ENCODE measurements at places on chromosomes 2 and 18. TPM values are rescaled to one million over a fixed set of nuclear protein-coding genes. Genes with fewer than 3 reads are reported as not detected.
A peak's percentile ranks its signal among the peaks of the same experiment; 100 is the strongest.

GRCh38 chr2:226030788-226031646, 631.5 kb downstream of the NYAP2 start:
- H3K4me1 ChIP-seq, result peaks cover 6% of the 10 kb centered on the region
- DNase-seq, result peak; percentile 69
- no peaks in the 10 kb centered on the region for H3K36me3 ChIP-seq
- peak overlapping the region; percentile 89 for H3K27ac ChIP-seq
- peak overlapping the region; percentile 52 for H3K4me3 ChIP-seq
- no peaks in the 10 kb centered on the region for H3K27me3 ChIP-seq

- H3K36me3 ChIP-seq, result no peaks in the 10 kb centered on the region
- H3K4me1 ChIP-seq, result no peaks in the 10 kb centered on the region
- H3K4me3 ChIP-seq, result no peak overlapping the region
- H3K27ac ChIP-seq, result no peak overlapping the region
Observed at GRCh38 chr2:226845386-226846116, 9.7 kb downstream of the RHBDD1 start.

DNA sequence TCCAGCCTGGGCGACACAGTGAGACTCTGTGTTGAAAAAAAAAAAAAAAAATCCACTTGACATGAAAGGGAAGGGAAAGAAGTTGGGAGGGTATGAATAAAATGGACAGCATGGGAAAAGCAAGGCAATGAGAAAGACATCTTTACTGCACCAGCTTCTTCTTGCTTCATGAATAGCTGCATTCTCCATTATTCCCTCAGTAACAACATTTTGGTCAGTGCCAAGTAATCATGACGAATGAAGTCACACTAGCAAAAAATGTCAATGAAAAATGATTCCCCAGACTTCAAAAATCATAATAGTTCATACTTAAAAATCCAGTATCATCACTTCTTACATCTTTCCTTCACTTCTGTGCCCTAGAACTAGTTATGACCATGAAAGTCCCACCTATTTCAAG, 30.4 kb downstream of the ADAM17 start:
- no peaks in the 10 kb centered on the region for H3K27me3 ChIP-seq
- H3K36me3 ChIP-seq, result peaks cover 25% of the 10 kb centered on the region
- no peak overlapping the region for H3K27ac ChIP-seq
- no peaks in the 10 kb centered on the region for H3K4me1 ChIP-seq

GRCh38 chr18:9517869-9518268, 42.6 kb downstream of the RALBP1 start:
- no peak for DNase-seq
- H3K36me3 ChIP-seq, result peaks cover 4% of the 10 kb centered on the region
- H3K27me3 ChIP-seq, result no peaks in the 10 kb centered on the region
- H3K4me1 ChIP-seq, result peaks cover 16% of the 10 kb centered on the region
- no peak overlapping the region for H3K4me3 ChIP-seq

The KLHL14 gene
- total RNA-seq, result not detected

GRCh38 chr2:232569541-232569940, 19.1 kb downstream of the EIF4E2 start:
- DNase-seq, result no peak
- peaks cover 49% of the 10 kb centered on the region for H3K36me3 ChIP-seq
- H3K27me3 ChIP-seq, result no peaks in the 10 kb centered on the region
- H3K4me1 ChIP-seq, result peaks cover 3% of the 10 kb centered on the region
- H3K27ac ChIP-seq, result no peak overlapping the region
- H3K4me3 ChIP-seq, result no peak overlapping the region

The PSTPIP2 gene
- 14.4 TPM for total RNA-seq

- no peak for DNase-seq
- H3K4me3 ChIP-seq, result no peak overlapping the region
- H3K27ac ChIP-seq, result no peak overlapping the region
- H3K4me1 ChIP-seq, result no peaks in the 10 kb centered on the region
- no peaks in the 10 kb centered on the region for H3K27me3 ChIP-seq
- H3K36me3 ChIP-seq, result no peaks in the 10 kb centered on the region
Observed at GRCh38 chr2:136215908-136216472, 98.0 kb upstream of the CXCR4 start.

The REG1B gene
- total RNA-seq, result not detected

The LAMA1 gene
- total RNA-seq, result 11.4 TPM

- no peak for DNase-seq
- H3K4me3 ChIP-seq, result no peak overlapping the region
- H3K36me3 ChIP-seq, result no peaks in the 10 kb centered on the region
- H3K27me3 ChIP-seq, result no peaks in the 10 kb centered on the region
- no peaks in the 10 kb centered on the region for H3K4me1 ChIP-seq
Observed at GRCh38 chr2:6605836-6606505, 259.7 kb downstream of the CMPK2 start.

The IWS1 gene
- 50.0 TPM for total RNA-seq

The SCYGR4 gene
- total RNA-seq, result not detected

- no peak overlapping the region for H3K4me3 ChIP-seq
- DNase-seq, result no peak
- peaks cover 2% of the 10 kb centered on the region for H3K27me3 ChIP-seq
- H3K4me1 ChIP-seq, result no peaks in the 10 kb centered on the region
Observed at GRCh38 chr2:171509945-171510731, 12.1 kb upstream of the CYBRD1 start.

DNA sequence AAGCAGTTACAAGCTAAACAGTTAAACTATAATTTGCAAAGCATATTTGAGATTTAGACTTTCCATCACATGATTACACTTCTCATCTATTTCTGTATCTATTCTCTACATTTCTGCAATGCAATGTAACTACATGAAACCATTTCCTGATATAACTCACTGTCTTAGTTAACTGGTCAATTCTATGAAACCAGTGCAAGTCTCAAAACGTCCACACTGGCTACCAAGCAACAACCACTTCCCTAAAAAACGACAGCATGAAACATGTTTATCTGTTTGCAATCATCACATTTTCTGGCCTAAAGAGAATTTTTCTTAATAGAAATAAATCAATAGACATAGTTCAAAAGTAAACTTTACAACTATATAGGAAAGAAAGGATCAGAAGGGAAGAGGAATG, 17.4 kb downstream of the FECH start:
- H3K27me3 ChIP-seq, result no peaks in the 10 kb centered on the region
- H3K4me1 ChIP-seq, result no peaks in the 10 kb centered on the region
- no peak overlapping the region for H3K27ac ChIP-seq
- H3K36me3 ChIP-seq, result peaks cover 30% of the 10 kb centered on the region
- no peak for DNase-seq

The IAH1 gene
- 58.6 TPM for total RNA-seq

DNA sequence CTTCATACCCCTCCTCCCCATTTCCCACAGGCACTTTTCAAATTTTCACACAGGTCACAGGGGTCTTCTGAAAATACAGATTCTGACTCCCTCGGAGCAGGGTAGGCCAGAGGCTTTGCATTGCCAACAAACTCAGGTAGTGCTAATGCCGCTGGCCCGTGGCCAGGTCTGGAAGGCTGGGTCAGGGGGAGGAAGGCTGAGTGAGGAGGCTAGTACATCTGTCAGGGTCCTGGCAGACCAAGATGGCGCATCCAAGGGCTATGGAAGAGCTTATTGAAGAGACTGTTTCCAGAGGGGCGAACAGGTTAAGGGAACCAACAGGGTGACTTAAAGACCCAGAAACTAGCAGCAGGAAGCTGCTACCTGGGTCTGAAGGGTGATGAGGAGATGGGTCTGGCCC, 336.7 kb upstream of the ID2 start:
- no peak for DNase-seq
- H3K27me3 ChIP-seq, result no peaks in the 10 kb centered on the region
- H3K27ac ChIP-seq, result no peak overlapping the region
- H3K36me3 ChIP-seq, result no peaks in the 10 kb centered on the region

The STAT4 gene
- 0.28 TPM for total RNA-seq

- H3K27me3 ChIP-seq, result no peaks in the 10 kb centered on the region
- H3K36me3 ChIP-seq, result no peaks in the 10 kb centered on the region
- peak; percentile 24 for DNase-seq
- H3K4me1 ChIP-seq, result peaks cover 8% of the 10 kb centered on the region
- H3K4me3 ChIP-seq, result peak overlapping the region; percentile 83
Observed at GRCh38 chr18:62186499-62186773, 420 bp downstream of the PIGN start.

- no peak overlapping the region for H3K4me3 ChIP-seq
- peaks cover 8% of the 10 kb centered on the region for H3K4me1 ChIP-seq
- no peak for DNase-seq
- no peaks in the 10 kb centered on the region for H3K27me3 ChIP-seq
- no peak overlapping the region for H3K27ac ChIP-seq
- no peaks in the 10 kb centered on the region for H3K36me3 ChIP-seq
Observed at GRCh38 chr2:150429384-150429961, 58.0 kb downstream of the RND3 start.

- no peak overlapping the region for H3K27ac ChIP-seq
- no peaks in the 10 kb centered on the region for H3K27me3 ChIP-seq
- DNase-seq, result no peak
- H3K4me1 ChIP-seq, result no peaks in the 10 kb centered on the region
- H3K36me3 ChIP-seq, result no peaks in the 10 kb centered on the region
Observed at GRCh38 chr2:118148133-118148532, 59.9 kb downstream of the INSIG2 start.

DNA sequence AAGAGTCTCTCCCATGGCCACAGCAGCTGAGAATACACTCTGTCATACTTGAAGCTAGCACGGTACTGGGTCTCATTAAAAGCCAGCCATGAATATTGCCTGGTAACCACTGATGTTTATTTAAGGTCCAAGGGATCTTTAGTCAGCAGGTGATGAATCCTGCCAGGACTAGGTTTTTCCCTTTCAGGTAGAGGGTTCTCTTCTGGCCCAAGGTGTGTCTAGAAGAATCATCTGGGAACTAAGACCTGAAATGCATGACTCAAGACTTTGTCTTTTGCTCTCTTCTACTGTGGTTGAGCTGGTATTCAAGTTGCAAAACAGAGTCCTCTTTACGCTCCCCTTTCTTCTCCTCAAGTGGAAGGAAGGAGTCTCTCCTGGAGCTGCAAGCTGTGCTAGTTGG, 400.5 kb upstream of the FSIP2 start:
- DNase-seq, result no peak
- no peaks in the 10 kb centered on the region for H3K4me1 ChIP-seq
- no peak overlapping the region for H3K4me3 ChIP-seq
- H3K36me3 ChIP-seq, result no peaks in the 10 kb centered on the region

DNA sequence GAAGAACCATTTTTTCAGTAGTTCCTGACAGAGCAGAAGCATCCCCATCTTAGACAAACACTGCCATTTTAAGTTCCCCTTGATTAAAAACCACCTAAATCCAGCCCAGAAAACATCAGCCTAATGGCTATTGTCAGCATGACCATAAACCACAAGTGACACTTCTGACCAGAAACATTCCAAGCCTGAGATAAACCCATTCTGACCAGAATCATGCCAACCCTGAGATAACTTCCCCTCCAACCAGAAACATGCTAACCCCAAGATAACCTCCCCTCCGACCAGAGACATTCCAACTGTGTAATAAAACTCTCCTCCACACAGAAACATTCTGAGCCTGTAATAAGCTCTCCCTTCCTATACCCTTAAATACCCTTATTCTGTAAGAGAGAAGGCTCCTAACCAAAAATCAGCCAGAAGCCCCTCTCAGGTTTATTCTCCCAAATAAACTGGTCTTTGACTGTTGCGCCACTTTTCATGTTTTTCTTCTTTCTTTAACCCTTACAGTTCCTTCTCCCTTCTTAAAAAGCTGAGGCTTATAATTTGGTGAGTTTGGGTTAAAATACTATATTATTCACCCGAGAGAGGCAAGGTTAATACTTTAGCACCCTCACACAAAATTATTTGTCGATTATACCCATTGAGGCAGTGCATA, 149.7 kb downstream of the HNMT start:
- no peak overlapping the region for H3K27ac ChIP-seq
- H3K4me3 ChIP-seq, result no peak overlapping the region
- H3K36me3 ChIP-seq, result no peaks in the 10 kb centered on the region
- H3K4me1 ChIP-seq, result no peaks in the 10 kb centered on the region
- no peak for DNase-seq

The ARHGAP28 gene
- total RNA-seq, result 3.8 TPM

GRCh38 chr2:222256250-222256649, 42.5 kb downstream of the PAX3 start:
- no peak for DNase-seq
- H3K4me1 ChIP-seq, result no peaks in the 10 kb centered on the region
- no peak overlapping the region for H3K27ac ChIP-seq
- no peaks in the 10 kb centered on the region for H3K36me3 ChIP-seq
- no peak overlapping the region for H3K4me3 ChIP-seq

The PARD6G gene
- total RNA-seq, result 3.3 TPM

- H3K27me3 ChIP-seq, result peaks cover 32% of the 10 kb centered on the region
- no peaks in the 10 kb centered on the region for H3K36me3 ChIP-seq
- DNase-seq, result peak; percentile 44
- H3K27ac ChIP-seq, result no peak overlapping the region
- no peak overlapping the region for H3K4me3 ChIP-seq
Observed at GRCh38 chr2:45343251-45344017, 267.6 kb downstream of the SRBD1 start.

- H3K36me3 ChIP-seq, result no peaks in the 10 kb centered on the region
- peaks cover 59% of the 10 kb centered on the region for H3K27me3 ChIP-seq
- DNase-seq, result no peak
- no peak overlapping the region for H3K4me3 ChIP-seq
Observed at GRCh38 chr2:71706836-71707235, 253.5 kb downstream of the DYSF start.

- DNase-seq, result no peak
- H3K4me1 ChIP-seq, result no peaks in the 10 kb centered on the region
- peaks cover 1% of the 10 kb centered on the region for H3K27me3 ChIP-seq
Observed at GRCh38 chr2:134763164-134763710, 44.4 kb upstream of the TMEM163 start.

- H3K27me3 ChIP-seq, result no peaks in the 10 kb centered on the region
- H3K4me3 ChIP-seq, result no peak overlapping the region
- no peak overlapping the region for H3K27ac ChIP-seq
- DNase-seq, result no peak
Observed at GRCh38 chr2:14396533-14397083, 235.9 kb upstream of the LRATD1 start.

DNA sequence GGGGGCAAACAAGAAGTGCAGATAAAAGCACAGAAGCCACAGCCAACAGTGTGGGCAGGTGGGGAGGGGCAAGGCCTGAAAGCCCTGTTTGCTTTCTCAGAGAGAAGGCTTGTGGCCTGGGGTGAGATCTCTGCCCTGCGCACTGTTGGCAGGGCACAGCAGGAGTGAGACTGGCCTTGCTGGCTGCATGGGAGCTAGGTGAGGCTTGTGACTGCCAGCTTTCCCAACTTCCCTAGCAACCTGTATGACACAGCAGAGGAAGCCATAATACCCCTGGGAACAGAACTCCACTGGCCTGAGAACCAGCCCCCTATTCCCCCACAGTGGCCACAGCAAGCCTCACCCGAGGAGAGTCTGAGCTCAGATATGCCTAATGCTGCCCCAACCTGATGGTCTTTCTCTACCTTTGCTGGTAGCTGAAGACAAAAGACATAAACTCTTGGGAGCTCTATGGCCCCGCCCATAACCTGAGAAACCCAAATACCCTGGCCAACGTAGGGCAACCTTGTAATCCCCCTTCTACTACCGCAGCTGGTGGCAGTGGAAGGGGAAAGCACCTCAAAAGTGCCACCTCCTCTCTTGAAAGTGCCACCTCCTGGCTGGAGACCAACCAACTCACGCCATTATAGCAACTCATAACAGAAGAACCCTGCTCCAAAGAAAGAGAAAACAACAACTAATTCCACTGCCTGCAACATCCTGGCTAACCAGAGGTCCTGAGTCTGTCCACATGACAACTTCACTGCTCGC, 44.4 kb downstream of the LCT start:
- no peak overlapping the region for H3K4me3 ChIP-seq
- no peak overlapping the region for H3K27ac ChIP-seq
- H3K4me1 ChIP-seq, result peaks cover 8% of the 10 kb centered on the region
- no peaks in the 10 kb centered on the region for H3K27me3 ChIP-seq
- no peaks in the 10 kb centered on the region for H3K36me3 ChIP-seq

Measured in IMR-90 (cell line).